ENCODE measurements at places on chromosomes 2 and 18. TPM values are rescaled to one million over a fixed set of nuclear protein-coding genes. Genes with fewer than 3 reads are reported as not detected.

- no peak for ATAC-seq
Observed at GRCh38 chr18:21115519-21116411, 4.2 kb upstream of the ROCK1 start.

- no peak for ATAC-seq
Observed at GRCh38 chr18:54740136-54740846, 88.0 kb upstream of the RAB27B start.

GRCh38 chr2:133777574-133777960, 209.3 kb upstream of the NCKAP5 start:
- no peak for ATAC-seq

GRCh38 chr18:54479365-54479764, 111.7 kb upstream of the DYNAP start:
- ATAC-seq: no peak

- no peak for ATAC-seq
Observed at GRCh38 chr18:72871091-72871490, 3.3 kb upstream of the NETO1 start.

DNA sequence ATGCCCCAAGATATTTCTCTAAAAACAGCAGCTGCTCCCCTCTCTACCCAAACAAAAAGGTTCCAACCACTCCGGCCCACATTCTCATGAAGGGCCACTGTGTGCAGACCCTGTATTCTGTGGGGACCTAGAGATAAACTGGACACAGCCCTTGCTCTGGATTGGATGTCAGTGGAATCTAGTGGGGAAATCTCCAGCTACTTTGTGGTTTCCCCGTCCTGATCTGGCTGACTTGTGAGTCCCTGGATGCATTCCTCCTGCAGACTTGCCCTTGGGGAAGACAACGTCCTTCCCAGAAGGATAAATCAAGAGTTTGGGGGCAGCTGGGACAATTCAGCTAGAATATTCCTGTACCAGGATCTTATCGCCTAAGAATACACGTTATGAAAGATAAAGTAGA, 151.1 kb downstream of the FSHR start:
- no peak for ATAC-seq

GRCh38 chr2:224563537-224563936, 21.6 kb downstream of the CUL3 start:
- ATAC-seq: no peak

GRCh38 chr18:44696892-44697291, 16.2 kb downstream of the SETBP1 start:
- ATAC-seq: peak; percentile 81

DNA sequence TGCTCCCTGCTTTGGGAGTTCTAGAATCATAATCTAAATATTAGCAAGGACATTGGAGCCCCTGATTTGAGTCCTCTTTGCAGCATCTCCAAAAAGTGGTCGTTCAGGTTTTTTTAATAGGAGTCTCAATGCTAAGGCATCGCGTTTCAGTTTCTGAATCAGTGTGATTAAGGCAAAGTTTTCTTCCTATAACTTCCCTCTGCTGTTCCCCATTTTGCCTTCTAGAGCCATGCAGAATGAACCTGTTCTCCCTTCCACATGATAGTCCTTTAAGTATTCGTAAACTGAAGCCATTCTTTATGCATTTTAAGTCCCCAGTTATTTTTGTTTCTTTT, 159.5 kb downstream of the PTGR3 start:
- no peak for ATAC-seq

DNA sequence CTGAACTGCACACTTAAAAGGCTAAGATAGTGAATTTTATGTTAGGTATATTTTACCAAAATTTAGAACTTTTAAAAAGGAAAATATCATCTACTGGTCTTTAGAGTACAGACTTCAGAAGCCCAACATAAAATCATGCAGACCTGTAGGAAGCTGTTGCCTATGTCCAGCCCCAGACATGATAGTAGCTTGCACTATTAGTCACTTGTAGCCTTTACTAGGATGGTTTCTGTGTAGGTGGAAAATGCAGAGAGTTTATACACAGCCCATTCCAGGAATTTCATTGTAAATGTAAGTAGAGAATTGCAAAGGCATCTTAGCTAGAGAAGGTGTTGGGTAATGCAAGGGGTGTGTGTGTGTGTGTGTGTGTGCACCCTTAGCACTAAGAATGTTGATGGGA, 640.2 kb downstream of the RNF144A start:
- ATAC-seq: no peak

GRCh38 chr2:226634943-226635604, 164.5 kb downstream of the IRS1 start:
- ATAC-seq: no peak

DNA sequence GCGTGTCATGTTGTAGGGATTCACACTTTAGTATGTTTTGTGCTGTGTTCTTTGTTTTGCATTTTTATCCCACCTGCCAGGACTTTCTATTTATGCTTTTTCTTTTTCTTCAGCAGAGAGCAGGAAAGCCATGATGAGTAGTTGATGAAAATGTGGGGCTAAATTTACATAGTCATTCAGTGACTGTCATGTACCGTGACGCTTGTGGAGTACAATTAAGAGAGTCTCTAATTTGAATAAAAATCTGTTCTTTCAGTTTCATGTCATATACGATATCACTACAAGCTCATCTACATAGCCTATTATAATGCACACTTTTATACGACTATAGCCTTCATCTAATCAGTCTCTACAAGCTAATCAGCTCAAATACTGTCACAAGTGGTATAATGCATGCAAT, 112.7 kb upstream of the SPATS2L start:
- no peak for ATAC-seq

DNA sequence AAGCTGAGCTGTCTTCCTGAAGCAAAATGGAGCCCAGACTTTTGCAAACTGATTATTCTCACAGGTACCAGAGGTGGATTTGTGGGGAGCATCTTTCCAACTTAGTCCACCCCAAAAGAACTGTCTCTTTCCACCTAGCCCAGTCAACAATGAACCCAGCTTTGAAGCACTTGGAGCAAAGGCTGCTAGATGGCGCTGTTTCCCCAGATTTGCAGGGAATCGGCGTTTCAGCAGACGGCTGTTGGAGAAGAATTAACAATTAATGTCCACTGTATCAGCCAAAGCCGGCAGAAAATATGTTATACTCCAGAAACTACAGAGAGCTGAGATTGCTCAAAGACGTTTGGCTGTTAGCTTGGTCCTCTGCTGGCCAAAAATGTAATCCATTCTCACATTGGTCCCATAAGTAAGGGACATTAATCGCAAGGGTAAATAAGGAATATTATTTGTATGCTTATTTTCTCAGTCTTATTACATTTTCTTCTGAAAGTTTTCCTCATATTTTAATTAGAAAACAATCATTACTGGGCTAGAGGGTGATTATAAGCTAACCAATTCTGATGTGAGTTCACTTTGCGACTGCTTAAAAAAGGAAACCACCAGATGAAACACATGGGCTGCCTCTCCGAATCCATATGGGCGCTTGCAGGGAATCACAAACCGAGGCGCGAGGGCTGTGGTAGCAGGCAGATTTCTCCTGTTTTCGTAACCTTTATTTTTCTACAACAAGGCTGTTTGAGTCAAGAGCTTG, 423.8 kb upstream of the MEX3C start:
- ATAC-seq: no peak

GRCh38 chr2:215439980-215440512, 4.2 kb upstream of the FN1 start:
- ATAC-seq: no peak

- ATAC-seq: no peak
Observed at GRCh38 chr18:10511236-10511635, 14.6 kb upstream of the NAPG start.

GRCh38 chr2:184261331-184261730, 337.0 kb upstream of the ZNF804A start:
- no peak for ATAC-seq

- ATAC-seq: no peak
Observed at GRCh38 chr2:55408098-55408882, 11.4 kb downstream of the CCDC88A start.

DNA sequence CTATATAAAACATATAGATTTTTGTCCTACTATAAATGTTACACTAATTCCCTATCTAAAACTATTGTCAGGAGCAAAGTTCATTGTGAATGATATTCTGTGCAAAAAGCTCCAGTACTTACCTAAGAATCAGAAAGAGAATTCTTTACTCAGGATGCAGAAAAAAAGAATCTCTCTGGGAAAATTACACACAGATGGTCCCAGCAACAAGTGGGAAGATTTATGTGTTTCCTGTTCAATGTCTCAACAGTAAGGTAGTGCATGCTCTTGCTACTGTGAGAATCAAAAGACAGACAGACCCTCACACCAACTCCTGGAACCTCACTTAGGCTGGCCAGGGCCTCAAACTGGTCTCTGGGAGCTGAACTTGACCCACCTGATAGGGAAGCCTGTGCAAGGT, 11.2 kb upstream of the NAPG start:
- no peak for ATAC-seq

GRCh38 chr2:29562896-29563295, 358.5 kb downstream of the ALK start:
- no peak for ATAC-seq

DNA sequence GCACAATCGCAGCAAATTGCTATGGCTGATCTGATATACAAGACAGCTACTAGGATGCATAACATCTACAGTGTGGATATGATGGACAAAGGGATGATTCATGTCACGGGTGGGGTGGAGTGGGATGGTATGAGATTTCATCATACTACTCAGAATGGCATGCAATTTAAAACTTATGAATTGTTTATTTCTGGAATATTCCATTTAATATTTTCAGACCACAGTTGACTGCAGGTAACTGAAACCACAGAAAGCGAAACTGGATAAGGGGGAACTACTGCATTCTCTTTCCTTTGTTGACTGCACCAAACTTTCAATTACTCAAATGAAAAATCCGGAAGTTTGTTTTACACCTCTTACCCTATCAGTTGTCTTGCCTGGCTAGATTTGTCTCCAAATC, 94.4 kb upstream of the NEUROD1 start:
- ATAC-seq: no peak

DNA sequence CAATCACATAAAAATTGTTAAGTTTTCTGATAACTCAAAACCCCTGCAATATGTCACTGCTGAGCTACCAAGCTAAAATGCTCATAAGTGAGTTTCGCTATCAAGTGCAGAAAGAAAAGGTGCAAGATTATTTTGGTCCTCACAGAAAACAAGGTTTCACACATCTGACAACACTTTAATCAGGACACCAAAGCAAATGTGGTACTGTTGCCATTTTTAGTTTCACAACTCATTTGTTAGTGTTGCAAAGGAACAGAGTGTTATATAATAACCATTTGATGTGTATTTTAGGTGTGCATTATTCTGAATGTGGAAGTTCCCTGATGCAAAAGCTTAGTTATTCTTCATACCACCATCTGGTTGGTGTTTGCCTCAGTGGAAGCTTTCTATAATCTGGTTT, 956.2 kb downstream of the DSC3 start:
- ATAC-seq: no peak

- no peak for ATAC-seq
Observed at GRCh38 chr2:128270672-128271596, 47.7 kb downstream of the HS6ST1 start.

- ATAC-seq: no peak
Observed at GRCh38 chr2:119293254-119293653, 69.6 kb downstream of the STEAP3 start.

Gene MYO7B
- total RNA-seq: 0.27 TPM

Gene LYG2
- total RNA-seq: not detected

Gene TSHZ1
- total RNA-seq: 30.4 TPM

Gene FSIP2
- total RNA-seq: 1.1 TPM

Gene ALLC
- not detected for total RNA-seq

Gene ASAP2
- 31.4 TPM for total RNA-seq

Gene SERPINB7
- total RNA-seq: not detected

Gene NRBP1
- total RNA-seq: 90.7 TPM

Gene FBXO48
- total RNA-seq: 0.67 TPM

Gene STAT4
- 0.62 TPM for total RNA-seq

Gene LPIN1
- 47.6 TPM for total RNA-seq

Gene EMILIN1
- 209 TPM for total RNA-seq

Gene OSGEPL1
- total RNA-seq: 5.0 TPM
